Epithelial cell of prostate (primary cell): ENCODE measurements at places on chromosomes 11 and 22.

- no peak for DNase-seq
These were observed 108.6 kb downstream of the KCNQ1OT1 start for GRCh38 chr11:2590965-2591754.

GRCh38 chr22:30282616-30283046, 6.7 kb downstream of the CASTOR1 start:
- DNase-seq: no peak

- DNase-seq: peak; percentile 51
These were observed 28.1 kb downstream of the TENM4 start for GRCh38 chr11:79412761-79413160.

GRCh38 chr22:25318081-25318823, 98.8 kb downstream of the CRYBB2 start:
- no peak for DNase-seq

DNA sequence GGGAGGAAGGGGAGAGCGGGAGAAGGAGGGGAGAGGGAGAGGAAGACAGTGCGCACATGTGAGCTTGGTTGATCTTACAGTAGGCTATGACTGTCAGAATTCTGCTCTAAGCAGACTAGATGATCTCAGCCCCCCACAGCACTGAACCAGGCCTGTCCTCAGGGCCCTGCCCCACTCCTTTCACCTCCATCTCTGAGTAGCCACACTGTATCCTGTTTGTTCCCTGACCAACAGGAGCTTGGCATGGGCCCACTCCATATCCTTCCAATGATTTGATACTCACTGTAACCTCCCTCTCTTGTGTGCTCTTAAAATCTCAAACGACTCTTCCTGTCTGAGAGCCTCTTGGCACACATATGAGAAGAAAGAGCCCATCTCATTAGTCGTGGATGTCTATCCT, 86.1 kb upstream of the PARVA start:
- DNase-seq: no peak

DNA sequence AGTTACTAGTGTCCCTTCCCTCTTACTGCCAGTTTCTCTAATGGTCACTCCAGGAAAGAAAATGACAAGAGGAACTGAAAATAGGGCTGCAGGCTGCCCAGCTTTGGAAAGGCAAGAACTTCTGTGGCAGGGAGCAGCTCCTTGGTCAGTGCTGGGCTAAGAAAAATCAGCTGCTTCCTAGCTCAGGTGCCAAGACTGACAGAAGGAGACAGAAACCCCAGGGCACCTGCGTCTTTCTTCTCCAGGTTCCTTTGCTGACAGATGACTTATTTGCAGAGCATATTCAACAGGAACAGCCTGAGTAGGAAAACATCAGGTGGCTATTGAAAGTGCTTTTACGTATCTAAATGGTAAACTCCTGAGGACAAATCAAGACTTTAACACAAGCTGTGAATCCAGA, 25.4 kb downstream of the MAML2 start:
- no peak for DNase-seq

DNA sequence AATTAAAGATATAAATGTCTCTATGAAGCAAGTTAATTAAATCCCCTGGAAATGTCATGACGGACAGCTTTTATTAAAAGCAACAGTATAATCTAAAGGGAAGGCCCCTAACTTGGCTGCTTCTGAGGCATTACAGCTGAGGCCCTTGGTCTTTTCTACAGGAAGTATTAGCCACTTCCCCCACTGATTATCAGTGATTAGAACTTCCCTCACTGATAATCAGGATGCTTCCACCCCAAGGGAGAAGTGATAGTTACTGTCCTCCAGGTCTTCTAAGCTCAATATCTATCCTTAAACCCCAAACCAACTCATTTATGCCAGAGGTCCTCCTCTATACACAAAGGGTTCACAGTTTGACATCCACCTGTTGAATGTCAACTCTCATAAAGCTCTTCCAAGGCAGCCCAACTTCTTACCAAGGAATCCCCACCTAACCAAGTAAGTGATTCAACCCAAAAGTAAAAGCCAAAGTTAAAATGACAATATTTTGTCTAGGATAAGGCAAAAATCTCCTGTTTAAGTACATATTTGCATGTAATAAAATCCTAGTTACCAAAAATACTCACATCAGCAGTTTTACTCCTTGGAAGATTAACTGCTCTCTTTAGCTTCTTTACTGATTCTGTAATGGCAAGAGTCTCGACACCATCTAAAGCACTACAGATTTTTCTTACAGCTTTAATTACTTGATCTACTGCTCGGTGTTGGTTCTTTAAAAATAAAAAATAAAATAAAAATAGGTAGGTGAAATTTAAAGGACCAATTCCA, 58.6 kb upstream of the RPS13 start:
- DNase-seq: no peak

DNA sequence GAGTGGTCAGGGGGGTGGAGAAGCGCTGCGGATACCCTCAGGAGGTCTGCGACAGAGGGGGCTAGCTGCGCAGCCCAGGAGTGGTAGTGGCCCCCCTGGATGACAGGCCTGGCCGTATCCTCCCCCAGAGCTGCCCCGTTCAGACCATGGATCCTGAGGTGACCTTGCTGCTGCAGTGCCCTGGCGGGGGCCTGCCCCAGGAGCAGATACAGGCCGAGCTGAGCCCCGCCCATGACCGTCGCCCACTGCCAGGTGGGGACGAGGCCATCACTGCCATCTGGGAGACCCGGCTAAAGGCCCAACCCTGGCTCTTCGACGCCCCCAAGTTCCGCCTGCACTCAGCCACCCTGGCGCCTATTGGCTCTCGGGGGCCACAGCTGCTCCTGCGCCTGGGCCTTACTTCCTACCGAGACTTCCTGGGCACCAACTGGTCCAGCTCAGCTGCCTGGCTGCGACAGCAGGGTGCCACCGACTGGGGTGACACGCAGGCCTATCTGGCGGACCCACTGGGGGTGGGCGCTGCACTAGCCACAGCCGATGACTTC, 505 bp downstream of the NUDT22 start:
- DNase-seq: no peak

- no peak for DNase-seq
These were observed 3.2 kb upstream of the GAB2 start for GRCh38 chr11:78420796-78421209.

DNA sequence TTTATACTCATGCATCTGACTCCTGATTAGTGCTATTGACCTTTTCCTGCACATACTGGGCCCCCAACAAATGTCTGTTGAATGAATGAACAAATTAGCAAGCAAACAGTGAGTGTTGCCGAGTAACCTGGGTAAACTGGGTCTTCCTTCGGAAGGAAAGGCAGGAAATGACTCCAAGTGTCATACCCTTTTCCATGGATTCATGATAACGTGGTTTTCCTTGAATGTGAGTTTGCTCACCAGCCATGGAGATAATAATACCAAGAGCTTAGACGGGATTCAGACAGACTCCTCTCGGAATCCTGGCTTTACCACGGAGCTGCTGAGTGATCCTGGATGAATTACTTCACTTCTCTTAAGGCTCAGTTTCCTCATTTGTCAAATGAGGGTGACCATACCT, 16.7 kb downstream of the TECTA start:
- DNase-seq: no peak

GRCh38 chr22:37610480-37611129, 2.0 kb downstream of the GGA1 start:
- DNase-seq: no peak

DNA sequence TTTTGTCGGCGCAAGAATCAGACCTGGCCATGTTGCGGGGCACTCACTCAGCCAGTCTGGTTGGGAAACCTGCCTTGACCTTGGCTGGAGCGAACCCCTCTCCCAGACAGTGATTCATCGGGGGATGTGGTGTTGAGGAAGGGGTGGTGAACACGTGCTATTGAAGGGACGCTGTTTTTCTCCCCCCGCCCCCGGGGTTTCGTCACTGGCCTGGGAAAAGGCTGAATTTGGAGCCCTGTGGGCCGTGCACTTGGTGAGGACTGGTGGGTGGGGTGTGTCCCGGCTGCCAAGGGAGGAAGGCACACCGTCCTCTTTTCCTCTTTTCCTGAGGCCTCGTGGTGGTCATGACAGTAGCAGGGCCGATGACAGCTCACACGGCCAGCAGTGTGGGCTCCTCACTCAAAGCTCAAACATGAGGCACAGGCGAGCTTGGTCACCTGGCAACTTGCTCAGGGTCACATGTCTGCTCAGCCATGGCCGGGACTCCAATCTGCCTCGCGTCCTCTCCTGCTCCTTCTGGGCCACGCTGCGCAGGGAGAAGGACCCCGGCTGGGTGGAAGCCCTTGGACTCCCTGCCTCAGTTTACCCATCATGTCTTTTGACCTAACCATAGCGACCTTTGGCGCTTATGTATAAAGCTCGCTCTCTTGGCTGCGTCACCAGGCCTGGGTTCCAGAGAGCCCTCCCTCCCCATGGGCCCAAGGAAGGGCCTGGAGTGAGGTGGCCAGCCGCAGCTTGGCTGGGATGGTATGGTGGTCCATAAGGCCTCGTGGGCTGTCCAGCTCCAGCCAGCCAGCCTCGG, 49.4 kb downstream of the SMIM38 start:
- no peak for DNase-seq

DNA sequence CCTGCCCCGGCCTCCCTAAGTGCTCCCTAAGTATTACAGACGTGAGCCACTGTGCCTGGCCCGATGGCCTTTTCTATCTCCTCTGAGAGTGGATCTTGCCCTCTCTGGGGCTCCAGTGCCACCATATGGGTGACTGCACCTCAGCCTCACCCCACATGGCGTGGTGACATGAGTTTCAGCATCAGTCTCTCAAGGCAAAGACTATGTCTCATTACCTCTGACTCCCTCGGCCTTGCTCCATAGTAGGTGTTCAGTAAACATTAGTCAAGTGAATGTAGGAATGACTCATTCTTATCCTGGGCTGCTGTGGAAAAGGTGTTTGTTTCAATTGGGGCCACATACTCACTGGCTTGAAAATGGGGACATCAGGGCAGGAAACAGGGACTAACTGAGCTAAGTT, 168.8 kb downstream of the GRIK4 start:
- DNase-seq: no peak

DNA sequence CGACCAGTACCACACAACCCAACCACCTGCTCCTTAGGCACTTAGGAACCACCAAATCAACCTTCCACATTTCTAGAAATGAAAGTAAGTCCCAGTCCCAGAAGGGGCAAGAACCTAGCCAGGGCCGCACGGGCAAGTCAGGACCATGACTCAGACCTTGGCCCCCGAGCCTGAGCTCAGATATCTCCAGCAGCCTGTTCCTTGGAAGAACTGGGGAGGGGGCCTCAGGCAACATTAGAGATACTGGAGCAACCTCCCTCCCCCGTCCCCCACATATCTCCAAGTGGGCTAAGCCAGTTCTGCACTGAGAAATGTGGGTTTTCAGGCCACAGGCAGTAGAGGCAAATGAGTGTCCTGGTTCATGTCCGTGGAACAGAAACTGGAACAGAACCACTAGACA, 7.7 kb downstream of the ARAP1 start:
- no peak for DNase-seq

DNA sequence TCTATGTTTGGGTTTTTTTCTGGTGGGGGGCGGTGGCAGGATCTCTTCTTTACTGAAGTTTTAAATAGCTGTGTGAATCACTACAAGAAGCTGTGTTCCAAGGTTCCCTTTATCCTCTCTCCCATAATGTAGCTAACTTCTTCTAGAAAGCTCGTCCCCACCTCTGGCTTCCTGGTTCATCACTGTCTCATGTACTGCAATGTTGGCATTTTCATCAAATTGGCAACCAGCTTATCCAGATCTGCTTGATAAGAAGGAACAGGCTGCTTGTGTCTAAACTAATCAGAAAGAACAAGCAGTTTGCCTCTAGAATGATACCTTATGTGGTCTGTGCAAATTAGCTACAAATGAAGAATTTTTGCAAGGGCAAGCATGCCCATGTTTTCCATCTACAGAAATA, 130.8 kb downstream of the WT1 start:
- no peak for DNase-seq

- no peak for DNase-seq
These were observed 2.6 kb downstream of the PATZ1 start for GRCh38 chr22:31343235-31344191.
